ENCODE measurements at places on chromosomes 12 and 14.
A peak's percentile ranks its signal among the peaks of the same experiment; 100 is the strongest.

DNA sequence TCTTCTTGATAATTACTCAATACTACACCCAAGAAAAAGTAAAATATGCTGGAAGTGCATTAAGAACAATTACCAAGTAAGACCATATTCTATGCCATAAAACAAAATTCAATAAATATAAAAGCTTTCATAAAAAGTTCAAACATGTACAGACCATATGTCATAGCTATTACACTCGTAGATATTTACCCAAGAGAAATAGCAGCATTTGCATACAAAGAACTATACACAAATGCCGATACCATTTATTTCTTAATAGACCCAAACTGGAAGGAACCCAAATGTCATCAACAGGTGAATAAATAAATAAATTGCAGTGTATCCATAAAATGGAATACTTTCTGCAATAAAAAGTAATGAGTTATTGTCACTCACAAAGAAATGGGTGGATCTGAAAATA is 78.3 kb upstream of the SLC16A7 start:
- DNase-seq: no peak

GRCh38 chr12:13223941-13224340 is 27.4 kb downstream of the EMP1 start:
- DNase-seq: no peak

GRCh38 chr12:107066691-107067090 is 26.7 kb downstream of the CRY1 start:
- DNase-seq: no peak

DNA sequence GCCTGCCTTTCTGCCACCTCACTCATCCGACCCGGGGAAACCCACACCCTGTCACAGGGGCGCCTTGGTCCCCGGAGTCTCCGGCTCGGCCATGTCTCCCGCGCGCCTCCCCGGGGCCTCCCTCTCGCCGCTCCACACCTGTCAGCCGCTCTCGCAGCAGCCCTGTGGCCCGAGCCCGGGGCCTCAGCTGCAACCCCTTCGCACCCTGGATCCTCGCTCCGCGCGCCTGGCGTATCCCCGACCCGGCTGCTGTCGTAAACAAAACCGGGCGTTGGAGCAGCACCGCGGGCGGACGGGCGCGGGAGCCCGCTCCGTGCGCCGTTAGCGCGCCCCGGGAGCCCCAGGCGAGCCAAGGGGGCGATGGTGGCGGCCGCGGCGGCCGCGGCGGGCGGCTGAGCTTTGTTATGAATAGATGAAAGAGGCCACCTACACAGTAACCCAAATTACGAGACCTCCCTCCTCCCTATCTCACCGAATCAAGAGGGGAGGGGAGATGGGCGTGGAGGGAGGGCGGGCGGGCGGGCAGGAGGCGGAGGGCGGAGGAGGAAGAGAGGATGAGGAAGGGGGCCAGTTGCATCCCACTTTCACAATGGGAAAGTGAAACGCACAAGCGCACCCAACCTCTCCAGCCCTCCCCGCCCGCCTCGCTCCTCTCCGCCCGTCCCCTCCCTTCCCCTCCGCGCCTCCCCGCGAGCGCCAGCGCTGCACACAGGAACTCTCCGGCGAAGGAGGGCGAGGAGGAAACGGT is at the start of gene PLXNC1:
TSS of gene PLXNC1 (plus strand) at position 587 of the 748 bp plus-strand sequence. CDS start 395 bp downstream, outside the sequence.
- DNase-seq: peak; percentile 39

GRCh38 chr12:94795520-94795919 is 145.2 kb upstream of the TMCC3 start:
- no peak for DNase-seq

- DNase-seq: no peak
These were observed 78.0 kb downstream of the AKAP6 start for GRCh38 chr14:32407130-32407529.

DNA sequence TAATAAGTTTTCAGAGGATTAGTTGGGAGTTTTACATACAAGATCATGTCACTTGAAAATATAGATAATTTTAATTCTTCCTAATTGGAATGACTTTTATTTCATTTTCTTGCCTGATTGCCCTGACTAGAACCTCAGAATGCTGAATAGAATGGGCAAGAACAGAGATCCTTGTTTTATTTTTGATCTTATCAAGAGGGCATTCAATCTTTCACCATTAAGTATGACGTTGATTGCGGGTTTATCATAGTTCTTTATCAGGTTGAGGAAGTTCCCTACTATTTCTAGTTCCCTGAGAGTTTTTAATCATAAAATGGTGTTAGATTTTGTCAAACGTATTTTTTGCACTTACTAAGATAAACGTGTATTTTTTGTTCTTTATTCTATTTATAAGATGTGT is 124.3 kb downstream of the DICER1 start:
- no peak for DNase-seq

GRCh38 chr14:24609655-24610344 is at the start of gene GZMH:
GZMH (minus strand) TSS chr14:24609685; CDS start chr14:24609613, 72 bp downstream.
- DNase-seq: no peak

- no peak for DNase-seq
These were observed 143.6 kb downstream of the DYRK2 start for GRCh38 chr12:67792185-67792584.

GRCh38 chr12:89525824-89526770 is at the start of gene POC1B:
POC1B (minus strand) TSS chr12:89526047; CDS start chr12:89525895, 152 bp downstream.
- DNase-seq: peak; percentile 61

- DNase-seq: peak; percentile 34
These were observed 152.1 kb downstream of the ADGRD1 start for GRCh38 chr12:131105736-131106348.

GRCh38 chr12:47054659-47055058 is 24.8 kb upstream of the PCED1B start:
- no peak for DNase-seq

DNA sequence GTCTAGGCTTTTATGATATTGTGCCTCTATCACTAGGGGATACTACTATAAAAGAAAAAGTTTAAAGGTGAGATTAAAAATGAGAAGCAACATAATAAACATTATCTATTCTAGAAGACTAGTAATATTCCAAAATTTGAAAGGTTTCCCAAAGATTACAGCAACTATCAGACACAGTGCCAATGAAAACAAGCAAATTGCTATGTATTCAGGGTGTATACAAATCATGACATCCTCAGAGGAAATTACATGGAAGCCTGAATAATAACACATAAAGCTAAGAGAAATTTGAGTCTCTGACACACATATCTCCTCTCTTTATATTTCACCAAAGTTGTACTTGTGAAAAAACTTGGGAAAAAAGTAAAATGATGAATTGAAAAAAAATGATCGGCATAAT is 327.0 kb downstream of the SEC23A start:
- no peak for DNase-seq

DNA sequence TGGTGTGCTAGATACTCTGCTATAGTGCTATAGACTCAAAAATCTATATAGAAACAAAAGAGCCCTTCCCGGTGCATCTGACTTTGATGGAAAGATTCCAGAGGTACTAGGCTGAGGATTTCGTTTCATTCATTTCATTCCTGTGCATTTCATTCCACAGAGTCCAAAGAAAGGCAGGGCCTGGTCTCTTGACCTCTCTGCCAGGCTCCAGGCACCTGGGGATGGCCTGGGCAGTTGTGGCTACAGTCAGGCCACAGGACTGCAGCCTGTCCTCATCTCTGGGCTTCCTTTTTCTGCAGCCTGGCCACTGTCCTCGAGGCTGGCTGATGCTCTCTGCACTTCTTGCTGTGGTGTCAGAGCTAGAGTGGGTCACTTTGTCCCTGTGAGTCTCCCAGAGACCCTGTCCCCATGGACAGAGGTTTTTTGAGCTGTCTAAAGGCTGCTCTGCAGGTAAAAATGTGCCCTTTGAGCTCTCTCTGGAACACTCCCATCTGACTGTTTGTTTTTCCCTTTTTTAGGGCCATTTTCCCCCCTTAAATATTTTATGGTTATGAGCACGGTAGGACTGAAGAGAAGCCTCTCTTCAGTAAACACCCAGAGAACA is 3.2 kb upstream of the VDR start:
- DNase-seq: no peak

DNA sequence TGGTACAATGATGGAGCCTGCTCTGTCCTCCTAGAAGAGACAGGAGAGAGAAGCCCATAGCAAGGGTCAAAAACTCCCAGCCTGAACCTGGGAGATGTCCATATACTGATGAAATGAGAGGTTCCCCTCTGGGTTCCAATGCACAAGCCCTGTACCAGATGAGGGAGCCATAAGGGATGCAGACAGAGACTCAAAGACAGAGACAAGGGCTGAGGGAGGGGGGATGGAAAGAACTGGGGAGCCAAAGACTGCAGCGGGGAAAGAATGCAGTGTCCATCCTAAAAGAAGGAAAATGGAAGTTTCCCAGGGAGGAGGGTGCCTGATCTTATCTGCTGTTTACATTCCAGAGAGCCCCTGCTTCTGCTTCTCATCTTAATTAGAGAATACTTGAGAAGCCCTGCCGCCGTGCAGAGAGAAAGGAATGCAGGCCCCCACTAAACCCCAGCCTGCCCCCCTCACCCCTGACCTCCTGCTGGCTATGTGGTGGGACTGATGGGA is 27.7 kb downstream of the KRT18 start:
- DNase-seq: no peak

DNA sequence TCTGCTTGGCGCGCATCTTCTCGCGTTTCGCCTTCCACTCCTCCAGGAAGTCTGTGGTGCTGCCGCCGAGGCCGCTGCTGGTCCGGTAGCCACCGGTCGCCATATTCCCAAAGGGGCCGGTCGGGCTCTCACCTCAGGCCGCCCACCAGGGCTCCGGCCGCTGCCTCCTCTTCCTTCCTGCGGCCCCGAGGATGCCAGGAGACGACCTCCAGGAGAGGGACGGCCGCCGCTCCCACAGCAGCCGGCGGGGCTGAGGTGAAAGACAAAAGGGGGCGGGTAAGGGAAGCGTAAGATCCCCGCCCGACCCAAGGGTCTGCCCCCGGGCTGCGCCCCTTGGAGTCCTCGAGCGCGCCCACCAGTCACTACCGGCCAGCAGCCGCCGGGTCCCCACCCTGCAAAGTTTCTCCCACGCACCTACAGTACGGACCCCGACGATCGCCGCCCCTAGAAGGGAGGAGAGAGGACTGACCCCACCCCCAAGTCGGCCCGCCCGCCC is 574 bp downstream of the PAWR start:
- DNase-seq: no peak

DNA sequence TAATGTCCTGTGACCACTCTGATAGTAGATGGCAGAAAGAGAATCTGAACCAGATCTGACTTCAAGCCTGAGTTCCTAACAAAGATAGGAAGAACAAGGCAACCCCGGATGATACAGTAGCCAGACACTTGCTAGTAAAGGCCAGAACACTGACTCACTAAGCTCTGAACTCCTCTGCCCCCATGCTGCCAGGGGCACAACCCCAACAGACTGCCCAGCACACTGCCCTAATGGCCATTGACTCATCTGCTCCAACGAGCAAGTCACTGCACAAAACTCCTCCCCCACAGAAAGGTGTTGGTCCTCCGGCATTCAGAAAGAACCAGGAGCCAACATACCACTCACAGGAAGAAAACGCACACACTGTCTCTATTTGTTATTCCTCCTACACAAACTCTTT is 179.6 kb upstream of the NUDT4 start:
- DNase-seq: no peak

GRCh38 chr14:69499436-69499835 is 14.9 kb downstream of the PLEKHD1 start:
- DNase-seq: no peak

GRCh38 chr14:33070475-33070874 is 131.8 kb downstream of the NPAS3 start:
- DNase-seq: no peak

DNA sequence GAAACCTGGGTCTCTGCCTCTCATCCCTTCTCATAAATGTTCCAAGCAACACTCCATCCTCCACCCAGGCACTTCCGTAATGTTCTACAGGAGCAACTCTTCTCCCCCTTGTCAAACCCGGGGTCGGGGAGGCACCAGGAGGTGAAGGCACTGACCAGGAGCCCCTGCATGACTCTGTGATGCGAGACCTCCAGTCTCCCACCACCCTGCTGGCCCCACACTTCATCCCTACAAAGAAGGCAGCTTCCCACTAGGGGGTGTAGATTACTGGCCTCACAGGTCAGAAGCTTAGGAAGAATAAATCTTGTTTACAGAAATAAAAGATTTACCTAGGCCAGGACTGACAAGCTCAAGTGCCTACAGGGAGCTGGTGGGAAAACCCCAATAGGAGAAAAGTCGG is 47.2 kb downstream of the ERH start:
- no peak for DNase-seq

DNA sequence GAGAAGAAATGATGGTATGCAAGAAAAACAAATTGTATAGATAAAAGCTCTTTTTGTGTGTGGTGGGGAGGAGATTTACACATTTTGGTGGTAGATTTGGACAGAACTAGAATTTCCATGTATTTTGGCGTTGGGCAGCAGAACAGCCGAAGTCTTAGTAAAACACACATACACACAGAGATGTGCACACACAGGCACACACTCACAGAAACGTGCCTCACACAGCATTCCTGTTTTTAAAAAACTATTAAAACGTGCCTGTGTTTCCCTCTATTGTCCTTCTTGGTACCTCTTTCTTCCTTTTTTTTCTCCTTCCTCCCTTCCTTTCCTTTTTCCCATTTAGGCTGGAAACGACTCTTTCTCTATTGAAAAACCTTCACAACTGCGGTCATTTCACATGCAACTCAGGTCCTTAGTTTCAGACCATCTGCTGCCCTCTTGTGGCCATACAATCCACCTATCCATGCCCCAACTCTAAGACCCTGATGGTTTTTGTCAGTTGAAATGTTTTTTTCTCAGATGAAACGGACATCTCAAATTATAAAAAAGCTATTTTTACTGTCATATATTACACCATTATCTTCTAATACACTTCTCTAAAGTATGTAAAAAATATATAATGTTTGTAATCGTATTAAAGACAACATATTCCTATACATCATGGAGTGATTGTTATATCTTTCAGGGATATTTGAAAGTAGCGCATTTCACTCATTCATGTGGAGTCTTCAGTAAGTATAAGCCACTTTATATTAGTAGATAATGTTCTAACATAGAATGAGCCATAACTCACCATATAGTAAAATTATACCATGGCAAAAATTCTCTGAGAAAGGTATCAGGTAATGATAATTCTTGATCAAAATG is 386.7 kb upstream of the NOVA1 start:
- DNase-seq: no peak

DNA sequence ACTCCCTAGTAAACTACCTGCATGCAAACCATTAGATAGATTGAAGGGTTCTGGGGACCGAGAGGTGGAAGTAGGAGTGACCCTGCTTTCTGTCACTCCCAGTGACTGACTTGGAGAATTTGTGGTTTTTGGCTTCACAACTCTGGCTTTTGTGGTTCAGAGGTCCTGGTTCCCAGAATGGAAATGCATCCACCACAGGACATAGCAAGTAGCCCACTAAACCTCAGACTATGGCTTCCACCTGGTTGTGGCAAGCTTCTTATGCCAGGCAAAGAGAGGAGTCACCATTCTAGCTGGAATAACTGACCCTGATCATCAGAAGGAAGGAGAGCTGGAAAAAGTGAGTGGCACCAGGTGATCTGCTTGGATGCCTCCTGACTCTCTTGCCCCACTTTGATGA is 162.4 kb upstream of the TMEM260 start:
- no peak for DNase-seq

DNA sequence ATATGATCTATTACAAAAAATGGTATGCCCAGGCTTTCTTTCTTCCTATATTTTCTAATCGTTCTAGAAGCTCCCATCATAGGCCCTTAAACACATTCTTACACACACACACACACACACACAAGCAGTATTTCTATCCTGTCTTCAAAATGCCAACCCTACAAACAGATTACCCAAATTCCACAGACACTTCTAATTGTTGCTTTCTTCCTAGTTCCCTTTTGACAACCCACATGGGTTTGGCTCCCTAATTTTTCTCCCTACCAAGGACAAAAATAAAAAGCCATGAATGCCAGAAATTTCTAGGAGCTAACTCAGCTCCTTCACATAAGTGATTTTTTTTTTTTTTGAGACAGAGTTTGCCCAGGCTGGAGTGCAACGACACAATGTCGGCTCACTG is 60.3 kb upstream of the NTF3 start:
- DNase-seq: no peak

GRCh38 chr12:57518176-57518919 is 2.0 kb downstream of the DDIT3 start:
- DNase-seq: no peak

Measured in stimulated activated CD4-positive, alpha-beta T cell treated with anti-CD3 and anti-CD28 coated beads, TNF-alpha, amount 100 ng/mL, for 1 hour (primary cell).